ENCODE measurements at places on chromosomes 4 and X.

DNA sequence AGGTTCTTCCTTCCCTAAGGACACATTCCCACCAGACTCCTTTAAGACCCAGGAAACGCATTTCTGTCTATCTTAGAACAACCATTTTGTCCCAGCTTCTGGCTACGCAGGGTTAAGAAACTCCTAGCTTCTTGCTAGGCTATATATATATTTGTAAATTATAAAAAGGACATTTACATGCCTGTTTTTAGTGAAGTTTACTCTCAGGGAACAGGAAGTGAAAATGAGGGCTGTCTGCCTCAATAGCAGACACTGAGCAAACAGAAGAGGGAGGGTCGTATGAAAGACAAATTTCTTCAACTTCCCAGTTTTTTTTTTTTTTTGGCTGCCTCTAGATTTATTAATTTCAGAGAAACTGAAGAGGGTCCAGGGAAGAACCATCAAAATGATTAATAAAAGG is 9.3 kb upstream of the FRMPD3 start:
- DNase-seq = no peak

DNA sequence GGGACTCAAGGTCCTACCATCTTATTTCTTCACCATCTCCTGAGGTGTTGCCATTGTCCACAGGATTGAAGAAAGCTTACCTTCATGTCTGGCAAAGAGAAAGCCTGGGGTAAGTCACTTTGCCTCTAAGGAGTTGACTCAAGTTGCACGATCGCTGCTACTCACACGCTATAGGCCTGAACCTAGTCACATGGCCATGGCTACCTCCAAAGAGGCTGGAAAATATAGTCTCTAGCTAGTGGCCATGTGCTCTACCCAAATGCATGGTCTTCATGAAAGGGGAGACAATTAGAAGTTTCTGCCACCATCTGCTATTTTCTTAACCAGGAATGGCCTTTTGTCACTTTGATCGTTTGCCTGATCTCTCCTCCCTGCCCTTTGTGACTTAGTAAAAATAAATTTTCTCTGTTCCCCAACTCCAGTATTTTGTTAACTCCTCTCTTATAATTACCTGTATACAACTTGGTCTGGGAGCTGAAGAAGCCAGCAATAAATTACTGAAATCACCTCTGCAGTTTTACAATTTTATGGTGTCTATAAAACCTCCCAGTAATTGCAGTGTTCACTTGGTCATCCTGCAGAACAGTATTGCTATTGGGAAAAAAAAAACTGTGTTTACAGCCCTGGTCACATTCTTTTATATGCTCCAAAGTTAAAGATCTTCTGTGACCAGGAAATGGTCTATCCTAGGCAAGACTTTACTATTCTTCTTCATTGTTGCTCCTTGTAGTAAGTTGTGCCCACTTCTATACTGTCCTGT is 126.7 kb upstream of the TSPAN5 start:
- DNase-seq = no peak

DNA sequence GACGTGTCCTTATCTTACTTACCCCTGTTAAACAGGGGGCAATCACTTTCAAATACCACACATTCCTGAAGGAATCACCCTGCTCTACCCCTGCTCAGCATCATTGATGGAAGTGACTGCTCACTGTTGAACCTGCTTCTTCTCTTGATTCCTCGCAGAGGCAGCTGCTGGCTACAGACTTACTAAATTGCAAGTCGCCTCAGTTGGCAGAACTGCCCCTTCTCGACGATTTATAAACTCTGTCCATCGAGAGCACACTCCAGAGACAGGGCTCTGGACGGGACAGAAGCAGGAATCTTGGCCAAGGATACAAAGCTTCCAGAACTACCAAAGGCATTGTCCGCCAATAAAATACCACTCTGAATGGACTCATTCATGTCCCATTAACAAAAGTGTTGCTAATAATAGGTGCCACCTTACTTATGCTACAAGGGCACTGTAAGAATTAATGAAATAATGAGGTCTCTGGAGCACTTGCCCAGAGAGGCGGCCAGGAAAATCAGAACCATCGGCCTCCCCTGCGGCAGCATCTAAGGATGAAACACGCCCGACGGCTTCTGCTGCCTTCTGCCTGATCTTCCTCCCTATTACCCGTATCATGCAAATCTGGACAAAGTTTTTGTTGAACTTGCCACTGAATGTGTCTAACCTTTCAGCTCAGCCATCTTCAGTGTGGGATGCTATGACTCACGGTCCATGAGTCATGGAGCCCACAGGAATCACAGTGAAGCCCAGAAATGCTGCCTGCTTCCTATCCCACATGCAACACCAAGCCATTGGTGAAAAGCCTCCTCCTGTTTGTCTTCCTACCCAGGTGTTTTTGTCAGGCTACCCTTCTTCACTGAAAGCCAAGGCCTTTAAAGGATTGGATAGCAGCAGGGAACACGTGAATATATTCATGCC is 164.9 kb downstream of the MAML3 start:
- DNase-seq = no peak

DNA sequence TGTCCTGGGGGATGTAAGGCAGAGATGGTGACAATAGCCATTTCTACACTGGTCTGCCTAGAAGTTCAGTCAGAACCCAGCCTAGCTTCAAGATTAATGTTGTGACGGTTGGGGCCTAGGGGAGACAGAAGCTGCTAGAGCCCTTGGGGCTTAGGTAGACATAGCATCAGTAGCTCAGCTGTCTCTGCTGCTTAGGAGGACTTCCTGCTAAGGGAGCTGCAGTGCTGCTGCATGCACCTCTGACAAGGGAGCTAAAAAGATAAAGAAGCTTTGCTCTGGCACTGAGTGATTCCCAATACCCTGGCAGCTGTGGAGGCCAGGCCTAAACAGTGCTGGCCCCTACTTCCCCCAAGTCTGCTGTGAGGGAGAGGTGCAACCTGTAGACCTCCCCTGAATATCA is 116.0 kb downstream of the CT47B1 start:
- DNase-seq = no peak

GRCh38 chr4:177292171-177292570 is 17.5 kb upstream of the NEIL3 start:
- DNase-seq = no peak

- no peak for DNase-seq
Observed at GRCh38 chrX:16524316-16524715, 125.6 kb upstream of the S100G start.

DNA sequence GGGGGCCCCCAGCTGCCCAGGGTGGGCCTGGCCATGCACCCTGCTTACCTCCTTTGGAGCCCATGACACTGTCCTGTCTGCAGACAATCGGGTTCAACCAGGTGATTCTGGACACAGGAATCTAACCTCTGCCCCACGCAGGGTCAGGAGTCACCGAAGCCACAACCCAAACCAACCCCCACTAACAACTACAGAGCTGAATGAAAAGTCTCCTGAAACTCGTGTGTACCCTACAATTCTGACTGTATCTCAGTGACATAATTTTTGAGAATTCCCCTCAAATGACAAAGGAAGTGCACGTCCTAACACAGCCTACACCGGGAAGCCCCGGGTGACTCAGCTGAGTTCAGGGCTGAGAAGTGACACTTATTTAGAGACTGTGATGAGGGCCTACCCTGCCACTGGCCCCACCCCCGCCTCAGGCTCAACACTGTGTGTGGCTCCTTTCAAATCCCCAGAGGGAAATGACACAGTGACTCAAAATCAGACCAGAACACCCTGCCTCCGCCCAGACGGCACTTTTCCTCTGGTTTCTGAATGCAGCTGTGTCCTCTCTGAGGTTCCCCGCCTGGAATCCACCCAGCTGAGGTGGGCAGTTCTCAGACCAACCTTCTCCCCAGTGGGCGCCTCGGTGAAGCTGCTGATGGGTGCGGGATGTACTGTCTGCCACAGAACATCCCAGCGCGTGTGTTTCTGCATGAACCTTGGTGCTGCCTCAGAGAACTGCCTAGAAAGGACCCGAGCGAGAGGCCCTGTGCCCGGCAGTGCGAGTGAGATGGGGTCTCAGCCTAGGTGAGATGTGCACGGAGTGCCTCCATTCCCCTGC is 9.9 kb downstream of the TNIP2 start:
- DNase-seq = no peak

DNA sequence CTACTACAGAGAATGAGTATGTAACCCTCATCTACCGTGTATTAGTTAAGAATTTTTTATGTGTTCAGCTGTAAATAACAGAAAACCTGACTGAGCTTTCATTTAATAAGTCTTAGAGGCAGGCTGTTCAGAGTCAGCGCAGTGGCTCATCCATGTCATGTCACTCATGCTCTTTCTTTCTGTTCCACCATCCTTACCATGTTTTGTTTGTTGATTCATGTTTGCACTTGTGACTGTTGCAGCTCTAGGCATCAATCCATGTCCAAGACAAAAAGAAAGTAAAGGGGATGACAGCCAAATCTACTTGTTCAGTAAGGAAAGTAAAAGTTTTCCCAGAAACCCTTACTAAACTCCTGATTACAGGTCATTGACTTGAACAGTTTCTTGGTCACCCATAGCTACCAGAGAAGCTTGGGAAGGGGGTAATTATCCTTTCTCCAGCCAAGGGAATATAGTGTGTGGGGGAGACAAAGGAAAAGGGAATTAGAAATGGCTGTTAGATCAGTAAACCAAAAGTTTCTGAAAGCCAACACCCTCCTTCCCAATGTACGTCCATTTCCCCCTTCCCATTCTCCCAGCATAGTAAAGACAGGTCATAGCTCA is 9.0 kb downstream of the ART3 start:
- DNase-seq = no peak

- DNase-seq = no peak
Observed at GRCh38 chr4:7792616-7793015, 147.0 kb downstream of the AFAP1 start.

DNA sequence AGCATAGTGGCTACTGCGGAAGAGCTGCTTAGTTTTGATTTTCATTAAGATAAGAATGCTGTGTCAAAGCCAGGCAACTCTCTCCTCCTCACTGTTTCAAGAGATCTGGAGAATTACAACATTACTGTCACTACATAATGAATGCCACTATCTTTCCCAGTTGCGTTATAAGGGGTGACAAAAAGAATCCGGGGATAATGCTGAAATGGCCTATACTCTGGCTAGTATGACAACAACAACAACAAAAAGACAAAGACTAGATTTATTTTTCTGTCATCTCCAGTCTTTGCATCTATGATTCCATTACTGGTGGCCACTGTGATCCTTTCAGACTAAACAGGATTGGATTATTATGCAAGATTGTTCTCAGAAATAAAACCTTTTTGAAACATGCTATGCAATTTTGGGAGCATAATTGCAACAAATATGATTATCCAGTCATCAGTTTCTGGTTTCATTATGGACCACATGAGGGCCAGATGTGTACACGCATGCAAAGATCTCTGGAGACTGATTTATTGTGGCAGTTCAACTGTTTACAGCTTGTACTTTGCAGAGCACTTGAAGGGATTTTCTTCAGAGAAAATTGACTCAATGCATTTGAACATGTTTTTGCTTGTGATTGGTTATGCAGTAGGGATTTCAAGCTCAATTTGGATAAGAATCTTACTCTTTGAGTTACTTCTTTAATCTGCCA is 31.1 kb upstream of the SPANXB1 start:
- DNase-seq = no peak

DNA sequence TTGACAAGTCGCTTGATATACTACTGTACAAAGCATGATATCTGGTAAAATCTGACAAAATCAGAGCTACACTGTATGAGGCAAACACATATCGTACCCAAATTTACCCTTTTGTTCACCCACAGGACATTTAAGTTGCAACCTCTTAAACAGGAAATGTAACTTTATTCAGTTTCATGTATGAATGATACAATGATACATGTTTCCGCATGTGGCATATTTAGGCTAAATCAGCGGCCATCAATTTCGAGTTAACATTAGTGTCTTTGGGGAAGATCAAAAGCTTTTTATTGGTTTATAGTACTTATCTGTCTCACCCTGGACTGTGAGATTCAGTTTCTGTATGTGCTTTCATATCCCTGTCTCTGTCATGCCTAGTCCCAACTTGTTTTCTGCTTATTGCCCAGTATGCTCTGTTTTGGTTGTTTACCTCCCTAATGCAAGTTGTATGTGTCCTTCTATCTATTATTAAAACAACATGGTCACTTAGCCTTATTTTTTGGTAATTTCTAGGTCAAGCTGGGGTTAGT is 97.3 kb upstream of the HPRT1 start:
- no peak for DNase-seq

GRCh38 chr4:187333151-187333550 is 609.5 kb upstream of the FAT1 start:
- no peak for DNase-seq

DNA sequence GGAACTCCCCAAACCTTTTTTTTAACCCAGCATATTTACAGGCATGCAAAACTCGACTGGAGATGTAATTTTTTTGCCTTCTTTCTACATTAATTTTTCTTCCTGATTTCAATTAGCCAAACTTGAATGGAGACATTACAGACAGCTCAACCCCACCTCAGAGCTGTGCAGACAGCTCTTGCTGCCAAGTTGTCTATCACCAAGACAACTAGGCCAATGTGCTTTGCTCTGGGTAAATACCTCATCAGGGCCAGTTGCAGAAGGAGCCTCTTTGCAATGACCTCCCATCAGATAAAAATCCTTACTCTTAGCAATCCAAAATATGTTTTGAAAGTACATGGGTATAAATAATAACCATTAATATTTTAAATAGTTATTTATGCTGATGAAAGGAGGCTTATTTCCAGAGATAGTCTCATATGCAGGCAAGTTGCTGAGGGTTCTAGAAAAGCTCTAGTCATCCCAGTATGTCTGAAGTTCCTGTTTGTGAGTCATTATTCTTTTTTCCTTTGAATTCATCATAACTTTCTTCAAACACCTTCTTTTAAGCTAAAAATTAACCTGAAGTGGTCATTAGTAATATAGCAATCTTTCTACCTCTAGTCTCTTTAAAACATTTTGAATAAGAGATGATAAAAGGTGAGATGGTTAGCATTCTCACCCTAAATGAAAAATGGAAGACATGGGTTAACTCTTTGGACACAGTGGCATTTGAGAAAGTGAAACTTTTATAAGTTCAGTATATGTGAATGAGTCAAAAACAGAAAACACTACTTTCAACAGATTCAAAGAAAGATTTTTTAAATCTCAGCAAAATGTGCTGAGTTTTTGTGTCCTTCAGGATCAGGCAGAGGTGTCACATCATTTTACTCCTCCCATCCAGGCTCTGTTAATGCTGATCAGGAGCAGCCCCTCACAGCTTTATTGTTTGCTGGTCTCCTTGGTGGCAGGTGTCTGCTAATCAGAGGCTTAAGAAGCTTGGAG is 475.5 kb upstream of the FGF16 start:
- no peak for DNase-seq

All from DMS153 (cell line).